ENCODE measurements at places on chromosomes 4 and X.

GRCh38 chr4:16136827-16137226 lies 53.0 kb upstream of the PROM1 start:
- no peak for DNase-seq

DNA sequence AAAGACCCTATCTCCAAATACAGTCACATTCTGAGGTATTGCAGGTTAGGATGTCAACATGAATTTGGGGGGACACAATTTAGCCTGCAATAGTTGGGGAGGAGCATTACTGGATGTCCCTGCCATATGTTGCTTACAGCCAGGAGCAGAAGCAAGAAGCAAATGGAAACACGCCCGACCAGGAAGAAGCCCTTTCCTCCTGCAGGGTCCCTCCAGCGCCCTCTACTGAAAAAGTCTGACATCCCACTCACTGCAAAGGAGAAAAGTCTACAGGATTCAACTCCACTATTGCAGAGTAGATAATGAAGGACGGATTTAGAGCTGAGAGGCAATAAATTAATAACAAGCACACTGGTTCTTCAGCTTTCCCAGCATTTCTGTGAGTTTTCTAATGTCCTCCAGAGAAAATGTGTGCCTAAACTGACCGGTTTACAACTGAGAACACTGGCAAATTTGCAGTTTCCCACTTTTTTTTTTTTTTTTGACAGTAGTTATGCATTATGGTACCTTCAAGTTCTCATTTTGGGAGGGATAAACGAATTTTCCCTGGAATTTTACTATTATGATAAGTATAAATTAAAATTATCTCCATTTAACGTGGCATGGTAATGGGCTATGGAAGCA lies 31.7 kb downstream of the COQ2 start:
- peak; percentile 22 for DNase-seq

DNA sequence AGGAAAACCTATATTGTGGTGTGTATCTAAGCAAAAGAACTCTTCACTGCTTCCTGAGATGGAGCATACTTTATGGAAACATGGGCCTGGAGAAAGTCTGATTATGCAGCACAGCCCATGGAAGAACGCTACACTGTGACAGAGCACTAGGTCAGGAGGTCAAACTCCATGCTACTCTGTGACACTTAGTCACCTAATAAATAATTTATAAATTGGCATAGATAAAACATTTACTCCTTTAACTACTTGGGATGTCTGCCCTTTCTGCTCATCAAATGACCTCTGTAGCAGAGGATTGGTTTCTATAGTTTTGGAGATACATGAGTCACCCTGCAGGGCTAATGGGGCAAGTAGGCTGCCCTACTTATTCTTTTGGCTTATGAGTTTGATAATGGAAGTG lies 134.7 kb upstream of the BANK1 start:
- DNase-seq: no peak

DNA sequence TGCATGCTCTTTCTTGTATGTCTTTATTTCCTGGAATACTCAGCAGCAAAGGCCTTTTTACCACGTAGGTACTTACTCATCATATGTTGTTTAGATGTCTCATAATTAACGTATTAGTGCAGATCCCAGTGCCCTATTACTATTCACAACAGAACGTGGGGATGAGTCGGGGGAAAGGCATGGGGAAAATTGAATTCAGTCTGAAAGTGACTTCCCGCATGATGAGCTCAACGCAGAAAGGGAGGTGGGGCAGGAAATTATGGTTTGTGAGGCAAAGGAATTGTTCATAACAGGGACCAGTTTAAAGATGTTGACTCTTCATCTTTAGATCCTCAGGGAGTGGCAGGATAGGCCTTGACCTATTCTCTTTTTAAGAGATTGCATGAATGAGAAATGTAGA lies 2.0 kb upstream of the TMPRSS11D start:
- no peak for DNase-seq

DNA sequence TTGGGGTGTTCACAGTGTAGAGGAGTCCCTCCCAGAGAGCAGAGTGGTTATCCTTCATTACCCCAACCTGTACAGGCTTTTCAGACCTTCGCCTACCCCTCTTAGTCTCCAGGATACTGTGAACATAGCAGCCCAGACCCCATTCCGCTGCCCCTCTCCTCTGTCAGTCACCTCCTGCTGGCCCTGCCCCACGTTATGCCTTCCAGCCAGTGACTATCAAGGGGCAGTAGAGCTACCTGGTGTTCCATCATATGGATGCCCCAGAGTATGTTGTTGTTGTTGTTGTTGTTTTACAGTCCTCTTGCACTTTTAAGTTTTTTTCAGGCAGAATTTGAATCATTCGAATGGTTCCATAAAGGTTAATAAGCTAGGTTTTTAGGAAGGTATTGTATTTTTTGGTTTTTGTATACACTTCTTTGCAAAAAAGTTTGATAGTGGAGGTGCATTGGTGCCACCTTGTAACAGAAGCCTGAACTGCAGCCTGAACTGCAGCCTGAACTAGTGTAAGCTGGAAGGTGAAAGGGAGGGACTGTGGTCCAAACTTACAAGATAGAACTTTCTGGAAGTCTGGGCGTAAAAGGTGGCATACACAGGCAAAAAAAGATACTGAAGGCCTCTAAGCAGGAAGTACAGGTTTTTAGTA lies 101.4 kb upstream of the RAB40AL start:
- no peak for DNase-seq

- DNase-seq: no peak
Observed at GRCh38 chrX:151899622-151900021, 13.1 kb upstream of the MAGEA4 start.

DNA sequence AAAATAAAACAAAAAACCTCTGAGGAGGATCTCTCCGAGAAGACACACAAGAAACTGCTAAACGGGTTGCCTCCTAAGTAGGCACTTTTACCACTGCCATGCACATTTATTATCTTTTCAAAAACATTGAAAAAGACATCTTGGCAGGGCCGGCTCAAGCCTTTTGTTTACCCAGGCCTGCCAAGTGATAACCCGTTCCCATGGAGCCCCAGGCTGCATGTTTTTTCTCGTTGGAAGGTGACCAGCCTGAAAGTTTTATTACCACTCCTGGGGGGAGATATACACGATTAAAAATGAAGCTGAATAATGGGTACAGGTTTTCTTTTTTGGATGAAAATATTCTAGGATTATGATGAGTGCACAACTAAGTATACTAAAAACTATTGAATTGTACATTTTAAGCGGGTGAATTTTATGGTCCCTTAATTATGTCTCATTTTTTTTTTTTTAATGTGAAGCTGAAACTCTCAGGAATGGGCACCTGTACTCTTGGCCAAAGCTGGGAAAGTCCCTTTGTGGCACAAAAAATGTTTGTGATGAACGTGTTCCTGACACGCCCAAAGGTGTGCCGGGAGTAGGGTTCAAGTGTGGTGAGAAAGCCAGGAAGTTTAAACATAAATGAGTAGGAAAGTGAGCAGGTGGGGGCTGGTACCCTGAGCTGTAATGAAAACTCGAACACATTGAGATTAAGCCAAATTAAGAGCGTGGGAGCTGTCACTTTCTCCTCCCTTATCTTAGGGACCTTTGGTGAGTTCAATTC lies 1.5 kb upstream of the MAP7D2 start:
- DNase-seq: no peak

- no peak for DNase-seq
Observed at GRCh38 chrX:43386875-43387274, 269.2 kb upstream of the MAOA start.

DNA sequence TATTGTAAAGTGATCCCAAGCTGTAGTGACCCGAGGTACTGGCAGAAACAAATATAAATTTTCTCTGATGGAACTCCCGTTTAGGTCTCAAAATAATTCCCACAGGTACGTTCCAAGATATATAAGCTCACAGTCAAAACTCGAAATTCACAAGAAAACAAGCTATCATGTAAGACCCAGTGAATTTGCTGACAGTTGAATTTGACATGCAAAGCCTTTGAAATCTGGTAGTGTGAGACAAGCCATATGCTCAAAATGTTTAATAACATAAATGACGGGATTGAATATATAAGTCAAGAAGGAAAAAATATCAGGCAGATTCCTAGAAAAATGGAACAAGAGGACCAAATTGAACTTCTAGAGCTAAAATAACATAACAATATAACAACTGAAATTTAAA lies 252.8 kb downstream of the TMA16 start:
- no peak for DNase-seq

DNA sequence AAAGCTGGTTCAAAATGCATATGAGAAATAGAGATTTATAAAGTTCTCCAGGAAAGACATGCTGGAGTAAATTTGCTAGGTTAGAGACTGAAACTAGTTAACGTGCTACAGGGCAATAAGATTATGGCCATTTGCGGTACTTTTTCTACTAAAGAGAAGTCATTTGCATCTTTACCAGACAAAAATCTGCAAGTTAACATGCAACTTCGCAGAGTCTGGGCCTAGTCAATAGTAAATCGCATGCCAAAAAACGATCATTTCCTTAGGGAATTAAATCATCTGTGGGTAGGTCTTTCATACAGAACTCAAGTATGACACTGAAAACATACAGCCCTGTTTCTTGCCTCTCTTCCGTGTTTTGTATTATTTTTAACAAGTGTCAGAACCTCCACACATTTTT lies 32.8 kb upstream of the REST start:
- DNase-seq: no peak

DNA sequence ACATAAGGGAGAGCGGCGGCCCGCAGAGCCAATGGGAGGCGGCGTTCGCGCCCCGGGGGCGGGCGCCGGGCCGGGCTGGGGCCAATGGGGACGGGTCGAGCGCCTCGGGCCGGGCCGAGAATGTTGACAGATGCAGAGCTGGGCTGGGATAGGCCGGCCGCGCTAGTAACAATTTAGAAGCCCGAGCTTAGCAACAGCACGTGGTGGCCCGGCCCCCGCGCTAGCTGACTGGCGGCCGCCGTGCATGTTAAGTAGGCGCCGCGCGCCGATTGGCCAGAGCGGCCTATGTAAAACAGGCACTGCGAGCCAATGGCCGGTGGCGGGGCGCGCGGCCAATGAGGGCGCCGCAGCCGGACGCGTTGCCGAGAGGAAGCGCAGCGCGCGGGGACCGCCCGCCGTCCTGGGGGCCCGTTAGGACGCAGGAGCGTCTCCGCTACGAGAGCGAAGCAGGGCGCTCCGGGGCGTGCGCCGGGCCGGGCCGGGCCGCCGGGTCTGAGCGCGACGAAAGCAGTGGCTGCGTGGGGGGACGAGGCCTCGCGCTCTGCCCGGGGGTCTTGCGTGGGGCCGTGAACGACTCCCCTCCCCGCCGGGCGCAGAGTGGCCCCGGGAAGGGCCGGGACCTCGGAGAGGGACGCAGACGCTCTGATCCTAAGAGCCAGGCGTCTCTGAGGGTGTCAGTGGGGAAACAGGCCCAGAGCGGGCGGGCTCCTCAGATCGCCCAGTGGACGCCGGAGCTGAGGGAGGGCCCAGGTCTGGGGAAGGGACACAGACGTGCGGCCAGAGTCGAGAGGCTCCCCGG lies 435 bp upstream of the MXD4 start:
- DNase-seq: peak; percentile 67

DNA sequence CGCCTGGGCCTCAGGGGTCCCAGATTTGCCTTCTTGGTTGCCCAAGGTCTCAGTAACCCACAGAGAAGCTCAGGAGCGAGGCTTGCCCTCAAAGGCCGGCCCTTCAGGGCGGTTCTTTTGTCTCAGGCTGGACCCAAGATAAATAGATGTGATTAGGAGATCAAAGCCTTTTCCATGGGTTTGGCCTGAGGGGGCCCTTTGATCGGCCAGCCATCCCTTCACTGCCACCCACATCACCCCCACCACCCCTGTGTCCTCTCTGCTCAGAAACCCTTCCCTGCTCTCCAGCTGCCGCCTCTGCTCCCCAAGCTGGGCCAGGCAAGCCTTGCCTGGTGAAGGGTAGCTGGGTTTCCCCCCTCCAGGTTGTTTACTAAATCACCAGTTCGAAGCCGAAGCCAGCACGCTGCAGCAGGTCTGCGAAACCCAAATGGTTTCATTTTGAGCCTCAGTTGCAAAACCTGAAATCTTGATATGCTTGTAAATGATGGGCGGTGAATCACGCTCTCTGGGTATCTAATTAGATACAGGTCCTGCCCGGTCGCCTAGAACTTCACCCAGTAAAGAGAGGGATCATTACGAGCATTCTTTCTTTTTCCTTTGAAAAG lies 202.6 kb upstream of the BCOR start:
- DNase-seq: no peak

GRCh38 chr4:165133150-165133549 lies 20.5 kb upstream of the TMEM192 start:
- DNase-seq: no peak

DNA sequence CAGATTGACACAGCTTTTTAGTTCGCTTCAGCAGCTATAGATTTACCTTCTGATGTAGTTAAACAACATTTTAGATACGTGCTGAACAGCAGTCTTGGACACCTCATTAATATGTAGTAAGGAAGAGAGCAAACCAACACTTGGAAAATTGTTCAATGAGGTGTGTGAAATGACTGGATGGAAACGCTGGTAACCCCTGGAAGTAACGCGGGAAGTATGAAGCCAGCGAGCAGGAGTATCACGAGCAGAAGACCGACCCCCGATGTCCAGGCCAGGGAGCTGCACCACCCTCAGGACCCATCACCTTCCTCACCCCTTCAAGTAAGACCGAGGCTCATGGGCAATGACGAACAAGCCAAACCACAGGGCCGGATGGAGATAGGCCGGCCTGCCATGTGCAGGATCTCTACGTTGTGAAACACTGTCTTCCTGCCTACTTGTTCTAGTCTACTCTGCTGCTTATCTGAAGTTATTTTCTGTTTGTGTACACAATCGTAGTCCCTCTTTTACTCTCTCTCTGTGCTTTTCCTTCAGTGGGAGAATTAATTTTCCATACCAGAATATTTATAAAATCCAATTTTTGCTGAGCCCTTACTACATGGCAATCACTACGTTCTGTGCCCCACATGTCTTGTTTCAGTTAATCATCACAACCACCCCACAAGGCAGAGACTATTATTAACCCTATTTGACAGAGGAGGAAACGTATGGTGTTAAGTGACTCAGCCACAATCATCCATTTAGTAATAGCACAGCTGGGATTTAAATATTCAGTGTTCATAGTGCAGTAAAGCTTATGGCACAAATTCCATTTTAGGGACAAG lies 221.7 kb downstream of the APBB2 start:
- no peak for DNase-seq

- no peak for DNase-seq
Observed at GRCh38 chr4:128455480-128455879, 167.9 kb upstream of the PGRMC2 start.

DNA sequence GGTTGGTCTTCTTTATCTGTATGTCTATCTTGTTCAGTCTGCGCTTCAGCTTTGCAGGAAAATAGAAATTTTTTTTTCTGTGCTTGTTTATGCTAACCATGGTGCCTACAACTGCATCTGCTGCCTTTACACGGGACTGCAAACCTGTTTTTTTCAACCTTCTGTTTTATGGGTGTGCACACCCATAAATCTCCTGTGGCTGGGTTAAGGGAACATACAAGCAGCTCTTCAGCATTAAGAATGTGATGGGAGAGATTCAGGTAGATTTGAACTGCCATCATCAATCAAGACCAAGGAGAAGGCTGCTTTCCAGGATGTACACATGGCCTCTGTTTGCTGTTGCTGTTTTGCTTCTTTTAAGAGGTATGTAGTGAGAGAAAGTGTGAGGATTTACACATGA lies 502.9 kb downstream of the ANKRD50 start:
- no peak for DNase-seq

- DNase-seq: no peak
Observed at GRCh38 chrX:73849073-73849472, 286.1 kb downstream of the CHIC1 start.

- DNase-seq: no peak
Observed at GRCh38 chrX:133542476-133542875, 127.2 kb upstream of the GPC4 start.
